Muscle of arm (tissue), 14 donors: ENCODE measurements at places on chromosomes 12 and 14.

- no peak for DNase-seq
Measured at GRCh38 chr12:121709478-121709961, 3.0 kb upstream of the TMEM120B start.

DNA sequence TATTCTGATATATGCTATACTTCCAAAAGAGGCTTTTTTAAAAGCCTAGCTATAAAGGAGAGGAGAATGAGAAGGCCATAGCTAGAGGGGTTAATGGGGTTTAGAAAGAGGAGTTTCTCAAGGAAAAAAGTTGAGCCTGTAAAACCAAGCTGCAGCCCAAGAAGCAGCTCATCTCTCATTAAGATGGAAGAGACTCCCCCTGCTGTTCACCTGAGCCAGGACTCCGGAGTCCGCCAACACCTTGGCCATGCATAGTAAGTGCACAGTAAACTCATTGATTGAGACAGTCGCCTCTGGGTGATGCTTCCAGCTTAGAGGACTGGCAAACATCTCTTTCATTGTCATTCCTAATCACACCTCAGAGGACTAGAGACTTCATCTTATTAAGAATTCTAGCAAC, 46.2 kb downstream of the ANO2 start:
- DNase-seq, result no peak

DNA sequence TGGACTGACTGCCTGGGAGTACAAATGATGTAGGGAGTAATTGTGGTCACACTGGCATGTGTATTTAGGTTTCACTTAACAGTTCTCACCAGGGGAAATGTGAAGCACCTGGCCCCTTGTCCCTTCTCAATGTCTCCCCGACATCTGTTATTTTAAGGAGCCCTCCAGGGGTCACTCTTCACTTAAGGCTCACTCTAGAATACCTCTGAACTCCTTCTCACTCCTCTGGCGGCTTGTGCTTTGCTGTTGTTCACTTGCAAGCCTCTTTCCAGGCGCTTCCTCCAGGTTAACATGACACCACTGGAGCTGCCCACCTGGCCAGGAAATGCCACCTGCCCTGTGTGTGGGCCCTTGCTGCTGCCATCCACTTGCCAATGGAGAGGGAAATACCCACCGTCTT, 56.5 kb upstream of the GZMB start:
- DNase-seq, result no peak

GRCh38 chr12:120928864-120929652, 24.9 kb upstream of the SPPL3 start:
- DNase-seq, result no peak

DNA sequence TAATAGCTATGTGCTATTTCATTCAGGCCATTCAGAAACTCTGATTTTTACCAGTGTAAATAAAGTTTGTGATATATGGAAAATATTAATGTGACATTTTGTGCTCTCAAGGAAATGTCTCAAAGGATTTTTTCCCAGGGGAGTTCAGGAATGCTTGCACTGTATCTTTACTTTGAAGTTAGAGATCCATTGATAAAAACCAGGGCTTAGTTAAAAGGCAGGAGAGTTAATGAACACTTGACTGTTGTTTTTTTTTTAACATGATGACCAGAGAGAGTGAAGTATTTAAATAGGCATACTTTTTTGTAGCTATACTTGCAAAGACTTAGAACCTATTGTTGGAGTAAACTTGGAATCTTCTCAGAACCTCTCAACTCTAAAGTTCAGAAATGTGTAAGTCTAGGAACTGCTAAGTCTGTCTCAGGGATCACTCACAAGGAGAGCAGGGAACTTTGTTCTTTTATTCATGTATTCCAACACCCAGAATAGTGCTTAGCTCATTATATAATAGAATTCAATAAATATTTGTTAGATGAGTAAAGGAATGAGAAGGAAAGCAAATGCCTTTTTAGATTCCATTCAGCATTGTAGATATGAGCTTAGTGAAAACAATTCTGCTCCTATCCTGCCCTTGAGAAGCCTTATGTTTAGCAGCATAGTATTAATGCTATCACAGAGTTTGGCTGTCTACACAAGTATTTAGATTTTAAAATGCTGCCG, 117.5 kb downstream of the DAAM1 start:
- no peak for DNase-seq

DNA sequence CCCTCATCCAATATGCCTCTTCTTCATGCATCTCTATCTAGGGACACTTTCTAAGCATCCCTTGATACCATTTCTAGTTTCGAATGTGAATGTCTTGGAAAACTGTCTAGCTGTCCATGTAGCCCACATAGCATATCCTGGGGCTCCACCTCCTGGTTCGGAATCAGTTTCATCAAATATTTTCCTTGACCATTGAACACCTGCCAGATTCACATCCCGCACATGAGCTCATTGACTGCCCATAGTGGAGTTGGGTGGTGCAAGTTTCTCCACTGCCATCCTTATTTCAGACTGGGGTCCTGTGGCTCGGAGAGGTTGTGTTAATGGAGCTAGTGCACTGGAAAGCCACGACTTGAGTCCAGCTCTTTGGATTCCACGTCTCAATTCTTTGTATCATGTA, 58.6 kb upstream of the TMEM263 start:
- no peak for DNase-seq
